GOT3 (cell line): ENCODE measurements at places on chromosomes 11 and 22.

- DNase-seq = no peak
These were observed 67.8 kb downstream of the FAM168A start for GRCh38 chr11:73530109-73530508.

DNA sequence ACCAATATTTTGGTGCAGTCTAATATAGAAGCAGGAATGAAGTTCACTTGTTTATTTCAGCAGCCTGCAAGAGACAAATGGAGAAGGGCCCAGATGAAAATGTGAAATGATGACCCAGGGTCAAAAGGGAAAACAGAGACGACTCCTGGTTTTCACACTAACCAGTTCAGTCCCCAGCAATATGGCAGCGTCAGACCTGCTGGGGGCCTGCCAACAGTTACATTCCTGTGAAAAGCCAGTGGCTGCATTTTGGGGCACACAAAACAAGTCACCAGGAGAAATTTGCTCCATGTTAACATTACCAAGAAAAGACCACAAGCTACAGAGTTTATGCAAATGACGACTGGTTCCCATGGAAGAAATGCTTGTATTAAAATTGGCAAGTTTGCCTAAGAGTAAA, 80.2 kb downstream of the CCDC34 start:
- DNase-seq = no peak

DNA sequence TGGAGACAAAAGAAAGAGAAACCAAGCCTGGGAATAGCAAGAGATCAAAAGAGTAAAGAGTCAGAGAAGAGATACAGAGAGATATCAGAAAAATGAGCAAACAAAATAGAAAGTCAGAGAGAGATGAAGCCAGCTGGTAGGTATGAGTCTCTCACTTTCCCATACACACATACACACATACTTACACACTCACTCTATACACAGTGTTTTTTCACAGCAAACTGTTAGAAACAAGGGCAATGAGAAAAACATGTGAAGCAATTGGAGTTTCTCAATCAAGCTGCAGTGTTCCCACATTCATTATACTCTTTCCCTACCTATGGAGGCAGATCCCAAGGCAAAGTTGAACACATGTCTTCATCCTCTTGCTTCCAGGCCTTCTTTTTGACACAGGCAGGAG, 2.6 kb upstream of the NLRP10 start:
- DNase-seq = no peak

DNA sequence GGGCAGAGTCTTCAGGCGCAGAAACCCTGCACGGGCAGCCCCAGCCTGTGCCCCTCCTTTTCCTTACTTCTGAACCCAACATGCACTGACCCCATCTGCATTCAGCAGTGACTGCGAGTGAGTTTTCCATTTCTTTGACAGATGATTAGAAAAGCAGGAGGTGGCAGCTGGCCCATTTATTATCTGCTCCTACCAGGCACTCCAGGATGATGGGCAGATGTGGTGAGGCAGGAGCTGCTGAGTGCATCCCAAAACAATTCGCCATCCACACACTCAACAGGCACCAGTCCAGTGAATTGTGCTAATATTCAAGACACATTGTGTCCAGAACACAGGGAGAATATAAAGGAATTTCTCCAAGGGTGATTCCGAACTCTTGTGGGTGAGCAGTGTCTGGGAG, 208.5 kb downstream of the TENM4 start:
- DNase-seq = no peak

DNA sequence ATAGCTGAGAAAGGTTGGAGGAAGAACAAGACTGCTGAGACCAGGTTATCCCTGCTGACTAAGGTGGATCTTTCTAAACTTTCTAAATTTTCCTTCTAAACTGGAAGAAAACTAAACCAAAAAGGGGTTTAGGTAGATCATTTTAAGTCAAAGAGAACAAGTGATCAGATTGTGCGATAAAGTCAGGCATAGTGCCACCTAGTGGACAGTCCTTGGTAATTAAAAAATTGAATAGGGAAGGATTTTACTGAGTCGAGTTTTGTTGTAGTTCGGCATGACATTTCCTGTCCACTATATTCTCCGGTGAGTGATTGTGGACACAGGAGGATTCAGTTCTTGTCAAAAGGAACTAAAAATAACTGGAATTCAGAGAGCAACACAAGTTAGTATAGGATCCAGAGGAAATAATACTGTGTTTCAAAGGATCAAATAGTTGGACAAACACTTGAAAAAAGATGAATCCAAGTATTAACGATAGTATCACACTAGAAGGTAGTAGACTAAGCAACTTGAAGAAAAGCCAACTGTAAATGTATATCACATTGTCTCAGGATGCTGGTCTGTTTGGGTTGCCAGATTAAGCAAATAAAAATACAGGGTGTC, 1236.4 kb downstream of the FAM181B start:
- DNase-seq = no peak

- no peak for DNase-seq
These were observed 556.1 kb downstream of the SOX6 start for GRCh38 chr11:15800111-15800800.

- no peak for DNase-seq
These were observed 35.3 kb downstream of the LDHAL6A start for GRCh38 chr11:18490736-18491485.

- no peak for DNase-seq
These were observed 120.9 kb upstream of the B3GAT1 start for GRCh38 chr11:134532921-134533421.

- no peak for DNase-seq
These were observed 908.5 kb downstream of the BRD1 start for GRCh38 chr22:48919187-48919590.

GRCh38 chr22:19918332-19919106, 23.1 kb upstream of the COMT start:
- DNase-seq = no peak

DNA sequence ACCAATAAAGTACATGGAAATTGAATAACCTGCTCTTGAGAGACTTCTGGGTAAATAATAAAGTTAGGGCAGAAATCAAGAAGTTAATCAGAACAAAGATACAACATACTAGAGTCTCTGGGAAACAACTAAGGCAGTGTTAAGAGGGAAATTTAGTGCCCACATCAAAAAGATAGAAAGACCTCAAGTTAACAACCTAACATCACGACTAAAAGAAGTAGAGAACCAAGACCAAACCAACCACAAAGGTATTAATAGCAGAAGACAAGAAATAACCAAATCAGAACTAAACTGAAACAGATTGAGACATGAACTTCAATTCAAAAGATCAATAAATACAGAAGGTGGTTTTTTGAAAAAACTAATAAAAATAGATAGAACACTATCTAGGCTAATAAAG, 140.7 kb downstream of the JRKL start:
- no peak for DNase-seq

- DNase-seq = no peak
These were observed 83.1 kb upstream of the MTNR1B start for GRCh38 chr11:92886243-92886905.

GRCh38 chr11:74014880-74015279, 6.0 kb upstream of the UCP3 start:
- DNase-seq = no peak

- no peak for DNase-seq
These were observed 1457.7 kb downstream of the BRD1 start for GRCh38 chr22:48369789-48370507.

DNA sequence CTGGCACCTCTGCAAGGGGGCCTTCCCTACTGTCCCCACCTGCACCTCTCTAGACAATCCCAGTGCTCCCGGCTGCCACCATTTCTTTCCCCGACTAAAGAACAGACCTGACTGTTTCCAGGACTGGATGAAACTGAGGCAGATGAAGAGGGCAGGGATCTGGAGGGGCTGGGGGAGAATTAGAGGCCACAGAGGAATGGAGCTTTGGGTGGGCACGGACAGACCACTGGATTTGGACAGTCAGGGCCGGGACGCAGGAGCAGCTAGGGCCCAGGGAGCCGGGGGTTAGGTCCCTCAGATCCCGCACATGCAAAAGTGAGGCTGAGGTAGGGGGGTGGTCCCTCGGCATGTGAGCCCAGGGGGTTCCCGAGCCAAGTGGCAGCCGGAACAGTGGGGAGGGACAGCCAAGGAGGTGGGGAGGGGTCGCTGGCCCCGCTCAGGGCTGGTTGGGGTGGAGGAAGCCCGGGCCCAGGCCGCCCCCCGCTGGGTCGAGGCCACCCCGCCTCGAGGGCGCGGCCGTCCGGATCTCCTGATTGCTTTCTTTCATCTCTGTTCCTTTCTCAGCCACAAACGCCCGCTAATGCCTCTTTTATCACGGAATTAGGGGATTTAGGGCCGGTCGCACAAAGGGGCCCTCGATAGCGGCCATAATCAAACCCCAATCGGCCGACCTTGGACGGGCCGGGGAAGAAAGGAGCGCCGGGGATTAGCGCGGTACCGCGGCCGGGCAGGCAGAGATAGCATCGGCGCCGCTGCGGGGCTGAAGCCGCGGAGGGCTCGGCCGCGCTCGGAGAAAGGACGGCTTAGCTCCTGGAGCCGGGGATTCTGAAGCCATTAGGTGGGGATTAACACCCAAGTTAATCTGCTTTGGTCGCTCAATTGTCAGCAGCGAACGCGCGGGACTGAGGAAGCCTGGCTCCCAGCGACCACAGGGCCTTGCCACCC, 9.3 kb downstream of the SLC25A1 start:
- no peak for DNase-seq

DNA sequence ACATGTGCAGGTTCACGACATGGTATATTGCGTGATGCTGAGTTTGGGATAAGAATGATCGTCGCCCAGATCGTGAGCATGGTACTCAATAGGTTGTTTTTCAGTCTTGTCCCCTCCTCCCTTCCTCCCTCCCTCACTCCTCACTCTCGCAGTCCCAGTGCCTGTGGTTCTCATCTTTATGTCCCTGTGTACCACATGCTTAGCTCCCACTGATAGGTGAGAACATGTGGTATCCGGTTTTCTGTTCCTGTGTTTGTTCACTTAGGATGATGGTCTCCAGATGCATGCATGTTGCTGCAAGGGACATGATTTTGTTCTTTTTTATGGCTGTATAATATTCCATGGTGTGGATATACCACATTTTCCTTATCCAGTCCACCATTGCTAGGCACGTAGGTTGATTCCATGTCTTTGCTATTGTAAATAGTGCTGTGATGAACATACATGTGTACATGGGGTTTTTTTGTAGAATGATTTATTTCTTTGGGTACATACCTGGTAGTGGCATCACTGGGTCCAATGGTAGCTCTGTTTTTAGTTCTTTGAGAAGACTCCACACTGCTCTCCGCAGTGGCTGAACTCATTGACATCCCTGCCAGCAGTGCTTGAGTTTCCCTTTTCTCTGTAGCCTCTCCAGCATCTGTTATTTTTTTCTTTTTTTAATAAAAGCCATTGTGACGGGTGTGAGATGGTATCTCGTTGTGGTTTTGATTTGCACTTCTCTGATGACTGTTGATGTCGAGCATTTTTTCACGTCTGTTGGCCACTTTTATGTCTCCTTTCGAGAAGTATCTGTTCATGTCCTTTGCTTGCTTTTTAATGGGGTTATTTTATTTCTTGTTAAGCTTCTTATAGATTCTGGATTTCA, 16.4 kb downstream of the ZBED4 start:
- no peak for DNase-seq
